ENCODE measurements at places on chromosomes 2 and 18.

- DNase-seq = no peak
Observed at GRCh38 chr2:29702276-29702675, 219.1 kb downstream of the ALK start.

GRCh38 chr2:10301941-10302478 lies 694 bp upstream of the HPCAL1 start:
- DNase-seq = no peak

DNA sequence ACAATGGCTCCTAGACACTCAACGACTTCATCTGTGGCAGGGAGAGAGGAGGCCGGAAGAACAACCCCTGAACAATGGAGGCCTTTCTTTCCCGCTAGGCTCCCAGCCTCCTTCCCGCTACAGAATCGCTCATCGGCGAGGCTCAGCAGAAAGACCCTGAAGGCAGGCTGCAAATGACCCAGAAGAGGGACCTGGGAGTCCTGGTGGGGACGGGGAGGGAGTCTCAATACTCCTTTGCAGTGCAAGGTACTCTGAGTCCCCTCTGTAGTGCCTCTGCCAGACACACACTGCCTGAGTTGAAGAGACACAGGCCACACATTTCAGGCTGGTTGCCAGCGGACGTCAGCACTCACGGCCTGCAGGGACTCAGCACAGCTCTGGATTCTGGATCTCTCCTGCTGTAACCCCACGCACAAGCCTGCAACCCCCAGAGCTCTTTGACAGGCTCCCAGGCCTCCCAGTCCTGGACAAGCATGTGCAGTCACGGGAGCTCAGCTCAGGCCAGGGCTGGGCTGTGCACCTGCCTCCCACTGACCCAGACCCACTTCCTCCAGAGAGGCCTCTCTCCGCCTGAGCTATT lies 6.1 kb downstream of the GPR17 start:
- DNase-seq = no peak

- DNase-seq = no peak
Observed at GRCh38 chr18:59986139-59986538, 86.3 kb downstream of the PMAIP1 start.

GRCh38 chr2:231573698-231574421 lies 18.8 kb upstream of the TEX44 start:
- no peak for DNase-seq

- DNase-seq = no peak
Observed at GRCh38 chr2:45823723-45824206, 172.3 kb downstream of the PRKCE start.

- DNase-seq = no peak
Observed at GRCh38 chr18:44580159-44580558, 100.5 kb upstream of the SETBP1 start.

DNA sequence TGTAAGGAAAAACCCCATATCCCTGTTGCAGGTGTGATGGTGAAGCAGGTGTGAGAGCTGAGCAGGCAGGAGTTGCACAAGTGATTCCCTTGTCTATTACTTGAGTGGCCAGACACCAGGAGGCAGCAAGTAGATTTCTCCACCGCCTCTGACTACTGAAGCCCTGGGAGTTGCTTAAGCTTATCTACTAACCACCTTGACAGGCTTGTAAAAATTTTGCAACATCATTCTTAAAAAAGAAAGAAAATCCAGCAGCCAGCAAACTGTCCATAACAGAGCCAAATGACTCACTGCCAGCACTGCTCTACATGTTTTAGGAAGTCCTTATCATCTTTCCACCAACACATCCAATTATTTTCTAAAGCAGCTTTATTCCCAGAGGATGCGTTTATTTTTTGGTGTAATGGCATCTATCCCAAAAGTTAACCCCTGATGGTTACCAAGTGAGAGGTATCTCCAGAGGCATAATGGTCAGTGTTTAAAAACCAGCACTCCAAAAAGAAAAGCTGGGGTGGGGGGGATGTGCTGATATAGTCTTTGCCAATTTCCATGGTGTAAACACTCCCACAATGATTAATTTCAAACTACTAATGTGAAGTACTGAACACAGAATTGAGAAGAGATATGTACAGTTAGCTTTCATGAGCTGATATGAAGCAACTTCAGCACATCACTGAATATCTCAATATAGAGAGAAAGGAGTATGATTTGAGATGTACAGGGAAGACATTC lies 16.3 kb upstream of the GPR39 start:
- DNase-seq = no peak

DNA sequence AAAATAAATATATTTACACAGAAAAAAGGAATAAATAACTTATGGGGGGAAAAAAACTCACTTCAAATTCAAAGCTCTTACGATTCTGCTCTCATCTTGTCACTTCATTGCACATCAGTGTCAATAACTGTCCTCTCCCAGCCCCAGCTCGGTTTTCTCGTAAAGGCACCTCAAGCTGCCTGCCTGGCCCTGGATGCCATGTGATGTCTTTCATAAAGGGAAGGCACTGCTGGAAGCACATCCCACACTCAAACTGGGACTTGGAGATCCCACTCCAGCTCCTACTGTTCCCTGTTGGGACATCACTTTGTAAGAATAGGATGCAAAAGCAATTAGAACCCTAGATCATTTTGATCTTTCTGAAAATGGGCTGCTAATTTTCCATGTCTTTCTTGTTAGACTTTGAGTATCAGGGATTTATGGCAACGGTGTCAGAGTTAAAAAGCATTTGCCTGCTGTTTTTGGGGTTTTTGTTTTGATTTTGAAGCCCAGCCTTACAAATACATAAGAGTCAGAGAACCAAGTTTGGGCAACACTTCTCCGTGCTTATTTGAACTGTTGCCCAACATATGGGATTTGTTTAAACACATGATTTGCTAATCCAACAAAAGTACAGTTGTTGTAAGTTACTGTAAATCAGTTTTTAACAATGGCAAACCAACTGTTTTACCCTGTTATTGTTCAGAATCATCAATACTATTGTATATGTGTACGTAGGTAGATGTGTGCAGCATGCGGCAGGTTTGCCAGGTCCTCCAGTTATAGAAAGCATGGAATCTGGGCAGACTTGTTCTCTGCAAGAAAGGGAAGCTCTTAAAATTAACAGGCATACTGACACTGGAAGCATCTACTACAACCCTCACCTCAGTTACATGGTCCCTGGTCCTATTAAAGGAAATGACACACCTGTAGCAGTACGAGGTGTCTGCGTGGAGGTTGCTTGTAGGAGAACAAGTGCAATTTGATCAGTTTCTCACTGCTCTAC lies 20.6 kb downstream of the SERTAD2 start:
- peak; percentile 24 for DNase-seq

DNA sequence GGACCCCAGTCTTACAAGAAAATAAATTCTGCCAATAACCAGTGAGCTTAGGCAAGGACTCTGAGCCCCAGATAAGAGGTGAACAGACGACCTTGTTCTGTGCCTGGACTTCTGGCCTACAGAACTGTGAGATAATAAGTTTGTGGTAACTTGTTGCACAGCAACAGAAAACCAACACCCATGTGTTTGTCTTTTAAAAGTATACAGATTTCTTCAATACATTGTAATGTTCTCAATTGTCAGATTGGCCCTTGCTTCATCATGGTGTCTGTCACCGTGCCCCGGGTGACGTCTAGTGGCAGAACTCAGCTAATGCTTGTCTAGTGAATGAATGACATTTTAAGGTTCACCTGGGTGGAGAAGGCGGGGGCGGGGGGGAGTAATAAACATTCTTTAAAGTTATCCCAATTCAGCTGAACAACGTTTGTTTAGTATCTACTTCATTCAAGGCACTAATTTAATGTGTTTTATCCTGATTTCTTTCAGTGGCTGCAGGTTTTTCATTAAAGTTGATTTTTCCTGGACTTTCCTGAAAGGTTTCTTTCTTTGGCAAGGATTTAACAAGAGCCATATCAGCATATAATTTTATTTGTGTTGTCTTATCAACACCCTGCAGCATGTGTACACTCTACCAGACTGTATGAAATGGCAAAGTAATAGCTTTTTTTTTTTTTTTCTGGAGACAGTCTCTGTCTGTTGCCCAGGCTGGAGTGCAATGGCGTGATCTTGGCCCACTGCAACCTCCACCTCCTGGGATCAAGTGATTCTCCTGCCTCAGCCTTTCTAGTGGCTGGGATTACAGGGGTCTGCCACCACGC lies 123.8 kb upstream of the DLX2 start:
- DNase-seq = no peak

- no peak for DNase-seq
Observed at GRCh38 chr2:186962085-186962747, 113.2 kb upstream of the ZSWIM2 start.

- no peak for DNase-seq
Observed at GRCh38 chr2:235055891-235056516, 104.2 kb downstream of the SH3BP4 start.

DNA sequence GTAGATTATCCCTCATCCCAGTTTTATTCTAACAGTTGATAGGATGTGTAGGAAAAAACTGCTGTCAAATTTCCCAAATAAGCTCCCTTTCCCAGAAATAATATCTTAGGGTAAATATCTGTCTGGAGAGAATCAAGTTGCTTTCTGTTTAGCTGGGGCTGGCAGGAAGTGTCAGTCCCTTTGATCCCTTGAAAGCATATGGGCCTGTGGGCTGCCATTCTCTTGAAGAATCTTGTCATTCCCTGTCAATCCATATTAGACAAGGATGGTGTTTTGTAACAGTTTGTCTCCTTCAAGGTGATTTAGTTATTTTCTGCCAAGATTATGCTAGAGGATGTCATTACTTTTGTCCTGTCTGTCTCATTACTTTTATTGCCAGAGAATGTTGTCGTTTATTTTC lies 37.1 kb upstream of the UBE2E3 start:
- no peak for DNase-seq

- DNase-seq = no peak
Observed at GRCh38 chr2:160328811-160329527, 128.9 kb upstream of the ITGB6 start.

DNA sequence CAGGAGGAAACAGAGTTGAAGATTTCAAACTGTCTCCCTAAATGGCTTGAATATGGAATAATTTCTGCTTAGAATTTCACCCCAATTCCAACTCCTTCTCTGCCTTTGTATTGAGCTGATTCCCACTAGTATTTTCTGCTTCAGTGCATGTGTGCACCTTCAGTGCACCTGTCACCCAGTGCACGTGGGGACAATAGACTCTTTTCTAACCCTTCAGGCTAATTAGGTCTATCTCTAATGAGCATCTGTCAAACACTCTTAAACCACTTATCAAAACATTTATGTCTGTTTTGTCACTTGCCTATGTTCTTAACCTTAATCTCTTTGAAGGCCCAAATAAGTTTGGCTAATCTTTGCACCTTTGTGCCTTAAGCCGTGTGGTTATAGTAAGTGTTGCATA lies 232.0 kb upstream of the NETO1 start:
- no peak for DNase-seq

DNA sequence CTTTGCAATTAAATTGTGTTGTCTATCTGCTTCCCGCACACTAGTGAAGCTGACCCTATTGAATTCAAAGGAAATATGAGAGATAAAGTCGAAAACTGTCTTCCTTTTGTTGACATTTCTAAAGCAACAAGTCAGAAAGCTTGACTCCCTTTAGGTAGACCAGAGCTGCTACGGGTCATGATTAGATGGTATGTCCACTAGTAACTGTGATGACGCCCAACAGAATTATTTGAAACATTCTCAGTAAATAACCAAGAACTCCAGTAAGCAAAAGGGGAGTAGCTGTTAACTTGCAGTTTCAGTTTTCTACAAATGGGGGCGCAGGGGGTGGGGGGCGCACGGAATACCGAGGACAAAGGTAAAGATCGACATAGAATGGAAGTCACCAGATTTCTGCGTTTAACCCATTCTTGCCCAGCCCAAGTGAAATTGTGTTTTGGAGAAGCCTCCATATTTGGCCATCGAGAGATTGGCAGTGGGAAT lies 56.4 kb downstream of the CRIM1 start:
- DNase-seq = no peak

- DNase-seq = no peak
Observed at GRCh38 chr2:23587341-23587880, 202.4 kb downstream of the KLHL29 start.

DNA sequence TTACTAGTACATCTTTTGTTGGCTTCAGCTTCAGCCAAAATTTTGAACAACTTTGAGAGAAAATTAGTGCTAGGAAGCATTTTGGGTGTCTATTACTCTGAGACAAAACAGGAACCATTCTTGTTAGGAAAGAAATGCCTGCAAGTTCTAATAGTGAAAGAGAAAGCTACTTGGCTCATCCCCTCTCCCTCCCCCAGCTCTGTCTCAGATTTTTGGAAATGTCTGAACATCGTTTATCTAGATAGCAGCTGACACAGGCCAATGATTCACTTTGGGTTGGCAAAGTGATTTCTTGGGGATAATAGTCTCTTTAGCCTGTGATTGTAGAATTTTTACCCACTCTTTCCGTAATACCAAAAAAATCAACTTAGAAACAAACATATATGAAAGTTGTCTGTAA lies 42.3 kb upstream of the PTPRM start:
- no peak for DNase-seq

DNA sequence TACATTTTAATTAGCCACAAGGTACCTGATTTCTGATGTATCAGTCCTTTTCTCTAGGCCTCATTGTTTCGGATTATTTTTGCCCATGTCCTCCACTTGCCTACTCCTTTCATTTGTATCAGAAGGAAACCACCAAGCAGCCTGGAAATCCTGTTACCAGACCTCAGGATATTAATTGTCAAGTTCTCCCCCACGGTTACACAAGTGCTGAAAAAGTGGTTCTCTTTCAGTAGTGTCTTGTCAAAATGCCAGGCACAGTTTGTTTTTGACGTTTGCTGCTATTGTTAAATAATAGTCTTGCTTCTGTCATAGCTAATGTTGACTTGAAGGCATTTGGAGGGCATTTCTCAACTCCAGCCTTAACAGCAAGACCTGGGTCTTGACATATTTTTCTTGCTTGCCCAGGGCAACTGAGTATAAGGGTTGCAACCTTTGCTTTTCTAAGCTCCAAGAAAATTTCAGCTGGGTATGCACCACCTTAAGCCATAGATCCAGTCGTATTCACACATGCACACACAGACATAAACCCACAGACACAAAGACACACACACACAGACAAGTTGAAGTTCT lies 31.0 kb downstream of the INSIG2 start:
- no peak for DNase-seq

- DNase-seq = no peak
Observed at GRCh38 chr18:56460581-56460980, 177.8 kb downstream of the TXNL1 start.

DNA sequence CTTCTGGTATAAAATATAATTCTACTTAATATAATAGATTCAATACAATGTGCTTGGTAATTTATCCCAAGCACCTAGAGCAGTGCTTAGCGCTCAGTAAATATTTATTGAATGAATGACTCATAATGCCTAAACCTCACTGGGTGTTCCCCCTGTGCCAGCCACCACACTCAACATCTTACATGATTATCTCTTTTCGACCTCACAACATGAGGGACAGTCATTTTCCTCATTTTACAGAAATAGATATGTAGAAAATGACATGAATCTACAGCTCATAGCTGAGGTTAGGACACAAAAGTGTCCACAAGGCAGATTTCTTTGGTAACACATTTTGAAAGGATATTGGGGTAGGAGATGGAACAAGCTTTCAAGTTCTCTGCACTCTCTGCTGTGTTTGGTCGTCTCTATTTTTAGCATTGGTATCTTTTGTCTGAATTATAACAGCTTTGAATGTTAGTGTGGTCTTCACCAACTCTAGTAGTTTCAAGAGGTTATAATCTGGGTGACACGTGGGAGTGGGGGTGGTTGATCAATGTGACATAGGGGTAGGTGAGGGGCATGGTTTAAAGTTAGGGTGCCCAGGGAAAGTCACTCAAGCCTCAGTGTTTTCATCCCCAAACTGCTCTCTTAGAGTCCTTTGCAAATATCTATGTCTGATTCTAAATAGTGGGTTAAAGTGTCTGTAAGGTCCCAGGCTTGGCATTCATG lies 9.8 kb downstream of the MYOM1 start:
- no peak for DNase-seq
